ENCODE measurements at places on chromosomes 5 and 9.

DNA sequence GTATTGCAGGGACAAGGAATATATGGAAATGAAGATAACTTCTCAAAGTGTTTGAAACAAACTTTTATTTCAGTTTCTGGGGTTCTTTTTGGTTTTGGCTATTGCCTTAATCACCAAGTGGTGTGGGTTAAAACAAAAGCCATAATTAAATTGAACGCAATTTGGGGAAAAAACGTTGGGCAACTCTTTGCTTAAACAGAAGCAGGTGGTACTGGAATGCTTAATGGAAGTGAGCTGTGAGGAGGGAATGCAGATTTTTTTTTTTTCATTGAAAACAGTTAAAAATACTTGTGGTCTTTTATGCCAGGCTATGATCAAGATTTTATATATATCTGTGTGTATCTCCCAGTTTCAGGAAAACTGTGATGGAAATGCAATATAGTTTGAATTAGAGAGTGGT, 195.7 kb upstream of the TUT7 start:
- DNase-seq: no peak

- DNase-seq: no peak
Observed at GRCh38 chr5:142640316-142641005, 45.4 kb downstream of the FGF1 start.

DNA sequence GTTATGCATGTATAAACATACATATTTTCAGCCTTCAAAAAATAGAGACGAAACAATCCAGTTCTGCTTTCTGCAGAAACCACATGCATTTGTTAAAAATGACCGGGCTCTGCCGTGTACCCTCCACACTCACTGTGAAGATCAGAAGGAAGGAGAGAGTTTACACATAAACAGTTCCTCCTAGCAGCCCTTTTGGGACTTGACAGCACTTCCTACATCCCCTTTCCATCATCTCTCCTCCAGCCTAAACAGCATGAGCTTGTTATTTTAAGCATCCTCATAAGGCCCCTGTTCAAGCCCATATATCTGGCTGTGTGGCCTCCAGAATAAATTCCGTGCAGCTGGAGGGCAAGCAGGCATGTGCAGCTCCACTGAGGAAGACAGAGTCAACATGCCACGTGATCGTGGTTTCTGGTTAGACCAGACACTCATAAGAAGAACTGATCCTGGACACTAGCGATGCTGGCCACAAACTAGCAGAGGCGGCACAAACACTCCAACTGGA, 42.2 kb downstream of the NIPAL4 start:
- no peak for DNase-seq

DNA sequence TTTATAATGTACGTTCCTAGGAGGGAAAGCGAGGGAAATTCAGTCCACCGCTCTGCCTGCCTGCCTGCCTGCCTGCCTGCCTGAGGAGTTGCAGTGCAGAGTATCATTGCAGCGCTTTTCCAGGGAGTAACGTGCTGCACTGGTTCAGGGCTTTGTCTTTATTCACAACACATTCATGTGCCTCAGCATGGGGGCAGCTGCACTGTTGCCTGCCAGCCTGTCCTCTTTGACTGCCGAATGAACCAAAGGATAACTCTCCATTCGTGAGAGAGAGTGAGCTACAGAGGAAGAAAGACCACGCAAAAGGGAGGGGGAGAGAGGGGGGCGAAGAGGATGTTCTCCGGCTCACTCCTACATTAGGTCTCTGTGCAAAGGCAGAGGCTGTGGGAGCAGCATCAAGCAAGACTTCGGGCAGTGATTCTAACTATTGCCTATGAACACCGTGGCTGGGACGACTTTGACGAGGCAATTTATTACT, 791.2 kb downstream of the MAT2B start:
- no peak for DNase-seq

DNA sequence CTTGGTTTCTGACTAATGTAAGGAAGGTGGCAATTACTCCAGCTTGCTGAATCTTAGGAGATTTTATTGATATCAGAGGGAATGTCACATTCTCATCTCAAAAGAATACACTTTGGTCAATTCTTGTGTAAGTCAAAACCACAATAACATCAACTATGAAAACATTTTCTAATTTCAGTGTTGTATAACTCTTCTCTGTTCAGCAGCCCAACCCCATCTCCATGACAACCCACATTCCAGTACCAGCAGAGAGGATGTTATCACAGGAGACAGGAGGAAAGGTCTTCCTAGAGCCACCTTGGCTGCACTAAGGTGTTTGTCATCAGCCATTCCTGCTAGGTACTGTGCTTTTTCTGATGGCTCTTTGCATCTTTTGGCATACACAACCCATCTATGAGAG, 529.1 kb upstream of the BRINP1 start:
- DNase-seq: no peak

DNA sequence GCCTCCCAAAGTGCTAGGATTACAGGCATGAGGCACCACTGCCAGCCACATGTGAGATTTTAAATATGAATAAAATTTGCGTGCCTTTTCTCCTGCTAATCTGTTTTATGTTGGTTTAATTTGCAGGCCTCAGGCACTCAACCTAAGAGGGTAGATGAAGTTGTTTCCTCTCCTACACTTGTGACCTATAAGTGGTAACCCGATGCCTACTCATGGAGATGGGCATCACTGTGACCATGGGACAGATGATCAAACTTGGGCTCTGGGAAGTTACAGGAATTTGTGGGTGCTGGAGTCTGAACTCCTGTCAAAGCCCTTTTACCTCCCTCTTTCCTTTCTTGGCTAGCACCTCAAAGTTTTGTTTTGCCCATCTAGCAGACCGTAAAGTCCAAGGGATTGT, 1.1 kb downstream of the SLC28A3 start:
- no peak for DNase-seq

GRCh38 chr5:60277941-60278340, 384.4 kb upstream of the PDE4D start:
- no peak for DNase-seq

GRCh38 chr5:40679913-40680681, at the start of gene PTGER4:
PTGER4 (plus strand) TSS chr5:40679915; CDS start chr5:40680994, 1,079 bp downstream.
- peak; percentile 31 for DNase-seq

GRCh38 chr5:52818360-52818759, 30.6 kb downstream of the ITGA1 start:
- DNase-seq: no peak

DNA sequence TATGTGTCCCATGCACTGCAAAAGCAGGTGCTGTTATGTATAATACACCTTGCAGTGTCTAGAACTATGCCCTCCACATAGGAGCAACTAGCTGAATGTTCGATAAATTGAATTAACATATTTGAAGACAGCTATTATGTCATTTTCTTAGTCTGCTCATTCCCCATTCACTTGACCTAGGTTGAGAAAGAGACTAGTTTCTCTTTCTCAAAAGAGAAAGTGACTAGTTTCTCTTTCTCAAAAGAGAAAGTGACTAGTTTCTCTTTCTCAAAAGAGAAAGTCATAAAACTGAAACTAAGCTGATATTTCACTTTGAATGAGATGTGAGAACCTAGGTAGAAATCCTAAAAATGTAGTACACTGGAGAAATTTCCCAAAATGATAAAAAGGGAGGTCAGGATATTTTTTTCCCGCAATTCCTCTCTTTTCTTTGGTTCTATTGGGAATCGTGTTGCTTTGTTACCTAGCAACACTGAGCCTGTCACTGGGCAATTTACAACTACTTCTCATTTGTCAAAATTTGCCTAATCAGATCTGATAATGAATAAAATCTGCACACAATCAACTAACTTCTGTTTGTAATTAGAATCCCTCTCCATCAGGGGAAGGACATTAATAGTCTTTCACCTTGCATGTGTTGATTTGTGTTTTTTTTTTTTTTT, 132.0 kb upstream of the GRIA1 start:
- DNase-seq: no peak

DNA sequence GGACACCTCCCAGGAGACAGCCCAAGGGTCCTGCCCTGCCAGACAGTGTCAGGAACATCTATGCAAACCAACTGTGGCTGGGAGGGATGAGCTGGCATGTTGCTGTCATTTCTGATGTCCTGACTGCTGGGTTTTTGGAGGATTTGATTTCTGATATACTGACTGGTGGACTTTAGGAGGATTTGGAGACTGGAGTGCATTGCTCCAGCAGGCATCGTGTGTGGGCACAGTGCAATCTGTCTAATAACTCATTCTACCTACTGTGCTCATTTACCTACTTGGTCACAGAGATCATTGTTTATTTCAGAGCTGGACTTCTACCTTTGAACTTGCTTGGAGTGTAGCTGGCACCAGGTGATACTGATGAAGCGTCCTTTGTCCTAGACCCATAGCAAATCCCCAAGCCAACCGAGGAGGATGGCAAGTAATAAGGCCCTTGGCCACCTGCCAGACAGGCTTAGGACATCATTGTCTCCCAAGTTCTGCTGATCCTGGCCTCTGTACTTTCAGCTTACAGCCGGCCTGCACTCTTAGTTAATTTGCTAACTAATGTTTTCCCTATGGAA, 124.3 kb upstream of the ICE1 start:
- no peak for DNase-seq

GRCh38 chr9:134063088-134063570, 4.7 kb downstream of the BRD3 start:
- no peak for DNase-seq

DNA sequence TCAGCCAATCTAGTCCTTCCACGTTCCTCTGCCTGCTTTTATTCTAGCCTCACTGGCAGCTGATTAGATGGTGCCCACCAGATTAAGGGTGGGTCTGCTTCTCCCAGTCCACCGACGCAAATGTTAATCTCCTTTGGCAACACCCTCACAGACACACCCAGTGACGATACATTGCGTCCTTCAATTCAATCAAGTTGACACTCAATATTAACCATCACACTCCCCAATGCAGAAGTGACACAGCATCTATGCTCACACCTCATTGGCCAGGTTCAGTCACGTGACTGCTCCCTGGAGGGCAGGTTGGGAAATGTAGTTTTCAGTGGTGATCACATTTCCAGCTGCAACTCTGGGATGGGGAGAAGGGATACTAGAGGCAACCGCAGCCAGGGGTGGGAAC, 13.0 kb downstream of the SUSD3 start:
- DNase-seq: no peak

DNA sequence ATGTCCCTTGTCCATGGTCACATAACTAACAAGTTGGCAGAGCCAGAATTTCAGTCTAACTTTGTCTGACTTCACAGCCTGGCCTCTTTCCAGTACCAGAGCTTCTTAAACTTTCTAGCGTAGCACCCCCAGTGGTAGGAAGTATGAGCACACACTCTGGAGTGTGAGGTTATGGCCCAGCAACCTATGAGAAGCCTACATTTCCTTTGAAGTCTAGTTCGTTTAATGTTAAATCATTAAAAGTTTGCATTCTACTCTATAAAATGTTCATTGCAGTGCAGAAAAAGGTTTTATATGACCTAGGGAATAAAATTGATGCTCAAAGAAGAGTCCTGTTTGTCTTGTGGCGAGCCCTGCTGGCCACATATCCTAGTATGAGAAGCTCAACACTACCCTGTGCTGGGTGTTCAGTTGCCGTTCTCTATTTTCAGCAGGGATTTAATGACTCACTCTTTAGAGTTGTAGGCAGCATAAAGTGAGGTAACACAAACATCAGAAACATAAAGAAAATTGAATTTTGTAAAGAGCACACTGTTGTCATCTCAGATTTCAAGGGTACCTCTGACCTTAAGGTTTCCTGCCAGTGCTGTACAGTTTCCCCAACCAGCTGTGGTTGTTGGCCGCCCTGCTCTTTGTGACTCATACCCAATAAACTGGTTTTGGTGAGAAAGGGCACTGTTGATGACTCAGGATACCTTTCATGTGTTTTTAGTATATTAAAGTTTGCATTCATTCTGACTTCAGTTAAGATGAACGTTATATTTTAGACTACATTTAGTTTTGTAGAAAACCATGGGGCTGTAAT, 14.3 kb downstream of the MCCC2 start:
- DNase-seq: peak; percentile 90

- DNase-seq: no peak
Observed at GRCh38 chr5:160462167-160462566, 40.5 kb downstream of the PTTG1 start.

- no peak for DNase-seq
Observed at GRCh38 chr5:52814352-52815148, 26.8 kb downstream of the ITGA1 start.

GRCh38 chr9:136798708-136799078, 2.6 kb downstream of the CCDC183 start:
- DNase-seq: no peak

GRCh38 chr5:173895401-173896165, 7.4 kb downstream of the CPEB4 start:
- DNase-seq: no peak

DNA sequence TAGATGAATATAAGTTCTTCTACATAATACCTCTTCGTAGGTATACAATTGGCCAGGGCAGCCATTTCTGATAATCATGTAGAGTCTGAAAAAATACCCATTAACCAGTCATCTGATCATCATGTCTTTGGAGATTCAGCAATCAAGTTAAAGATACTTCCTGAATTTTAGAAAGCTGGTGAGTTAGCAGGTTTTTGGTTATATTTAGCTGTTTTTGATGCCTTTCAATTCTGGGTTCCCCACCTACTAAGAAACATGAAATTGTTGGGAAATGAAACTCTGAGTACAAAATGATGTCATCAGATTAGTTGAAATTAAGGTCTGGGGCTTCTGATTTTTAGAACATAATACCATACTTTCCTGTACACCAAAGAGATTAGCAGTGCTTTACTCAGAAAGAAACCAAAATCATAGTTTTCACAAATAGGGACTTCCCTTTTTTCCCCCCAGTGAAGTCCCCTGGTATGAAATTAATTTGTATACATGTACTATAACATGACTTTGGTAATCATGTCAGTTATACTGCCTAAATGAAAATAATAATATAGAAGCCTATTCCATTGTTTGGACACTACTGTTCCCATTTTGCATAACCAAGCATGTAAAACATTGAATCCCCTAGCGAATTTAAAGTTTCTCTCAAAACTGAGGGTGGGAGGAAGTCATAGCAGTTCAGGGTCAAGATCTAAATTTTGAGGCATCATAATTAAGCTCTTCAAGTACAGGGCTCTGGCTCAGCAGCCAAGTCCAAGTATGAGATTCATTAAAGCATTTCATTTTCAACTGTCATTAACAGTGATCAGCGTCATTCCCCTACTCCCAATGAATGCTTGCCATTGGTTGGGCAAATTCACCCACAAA, 17.9 kb downstream of the PRLR start:
- DNase-seq: no peak

DNA sequence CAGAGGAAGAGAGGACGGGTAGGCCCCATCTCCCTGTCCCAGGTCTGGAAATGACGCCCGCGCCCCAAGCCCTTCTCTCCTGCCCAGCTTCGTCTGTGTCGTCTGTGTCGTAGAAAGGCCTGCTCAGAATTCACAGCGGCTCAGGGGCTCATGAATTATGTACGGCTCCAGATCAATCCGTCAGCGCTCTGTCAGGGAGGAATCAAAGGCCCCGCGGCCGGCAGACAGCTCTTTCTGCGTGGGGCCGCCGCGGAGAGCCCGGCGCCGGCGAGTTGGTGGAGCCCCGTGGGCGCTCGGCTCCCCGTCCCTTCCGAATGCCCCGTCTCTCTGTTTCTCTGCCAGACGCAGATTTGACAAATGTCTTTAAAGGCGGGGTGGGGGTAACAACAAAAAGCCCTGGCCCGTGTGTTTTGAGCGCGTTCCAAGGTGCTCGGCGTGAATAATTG, 83.8 kb upstream of the RAPGEF1 start:
- DNase-seq: no peak
